ENCODE measurements at places on chromosomes 5 and 9.

GRCh38 chr5:999032-999501 is 9.5 kb upstream of the NKD2 start:
- no peak for DNase-seq

GRCh38 chr9:79489261-79490000 is 82.3 kb upstream of the TLE4 start:
- peak; percentile 69 for DNase-seq

GRCh38 chr5:99808657-99809230 is 726.4 kb upstream of the FAM174A start:
- no peak for DNase-seq

DNA sequence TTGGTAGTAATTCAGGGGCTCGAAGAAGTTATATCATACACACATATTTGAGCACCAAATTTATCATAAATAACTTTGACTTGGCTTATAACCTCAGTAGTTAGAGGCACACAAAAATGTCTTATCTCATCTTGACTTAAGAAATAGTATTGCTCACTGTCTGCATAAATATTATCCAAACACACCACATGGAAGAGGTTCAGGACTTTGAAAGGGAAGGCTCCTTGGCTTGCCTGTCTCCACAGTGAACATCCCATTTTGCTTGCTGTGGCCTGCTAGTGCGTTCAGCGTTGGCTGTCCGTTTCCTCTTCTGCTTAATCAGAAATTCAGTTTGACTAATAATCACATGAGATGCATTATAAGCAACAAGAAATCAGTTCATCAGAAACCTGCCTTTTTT is 13.9 kb downstream of the GRXCR2 start:
- DNase-seq = no peak

All from T1000 (cell line).